ENCODE measurements at places on chromosomes 16 and 17.

- DNase-seq, result no peak
Observed at GRCh38 chr17:40720899-40721298, 17.3 kb upstream of the KRT24 start.

DNA sequence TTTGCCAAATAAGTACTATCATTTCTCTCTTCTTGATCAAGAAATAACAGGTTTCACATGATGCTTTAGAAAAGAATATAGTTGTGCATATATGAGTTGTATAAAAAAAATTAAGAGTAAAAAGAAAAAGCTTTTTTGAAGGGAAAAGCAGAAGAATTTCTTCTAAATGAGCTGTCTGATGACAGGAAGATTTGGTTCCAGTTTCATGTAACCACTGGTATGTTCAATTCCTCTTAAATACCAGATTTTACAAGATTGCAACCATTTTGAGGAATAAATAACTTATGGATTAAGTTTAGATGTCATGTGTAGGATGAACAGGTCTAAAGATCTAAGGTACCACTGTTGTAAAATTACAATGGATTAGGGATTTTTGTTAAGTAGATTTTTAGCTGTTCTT, 45.0 kb downstream of the VMP1 start:
- no peak for DNase-seq

- no peak for DNase-seq
Observed at GRCh38 chr17:49723423-49723822, 15.7 kb upstream of the SLC35B1 start.

DNA sequence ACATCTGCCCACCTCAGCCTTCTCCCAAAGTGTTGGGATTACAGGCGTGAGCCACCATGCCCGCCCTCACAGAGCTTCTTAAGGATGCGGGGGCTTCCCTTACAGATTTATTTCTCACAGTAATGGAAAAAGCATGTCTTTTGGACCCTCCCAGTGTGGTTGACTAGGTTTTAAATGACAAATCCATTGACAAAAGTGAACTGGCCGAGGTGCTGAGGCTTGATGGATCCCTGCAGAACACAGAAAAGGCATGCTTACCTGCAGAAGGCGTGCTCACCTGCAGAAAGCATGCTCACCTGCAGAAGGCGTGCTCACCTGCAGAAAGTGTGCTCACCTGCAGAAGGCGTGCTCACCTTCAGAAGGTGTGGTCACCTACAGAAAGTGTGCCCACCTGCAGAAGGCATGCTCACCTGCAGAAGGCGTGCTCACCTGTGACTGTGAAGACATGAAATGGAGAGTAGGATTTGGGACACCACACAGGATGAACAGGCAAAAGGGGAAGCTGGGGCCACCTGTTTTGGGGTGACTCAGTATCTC, 15.1 kb upstream of the BBS2 start:
- DNase-seq, result no peak

- DNase-seq, result peak; percentile 65
Observed at GRCh38 chr16:10828851-10829366, 10.3 kb upstream of the TVP23A start.

DNA sequence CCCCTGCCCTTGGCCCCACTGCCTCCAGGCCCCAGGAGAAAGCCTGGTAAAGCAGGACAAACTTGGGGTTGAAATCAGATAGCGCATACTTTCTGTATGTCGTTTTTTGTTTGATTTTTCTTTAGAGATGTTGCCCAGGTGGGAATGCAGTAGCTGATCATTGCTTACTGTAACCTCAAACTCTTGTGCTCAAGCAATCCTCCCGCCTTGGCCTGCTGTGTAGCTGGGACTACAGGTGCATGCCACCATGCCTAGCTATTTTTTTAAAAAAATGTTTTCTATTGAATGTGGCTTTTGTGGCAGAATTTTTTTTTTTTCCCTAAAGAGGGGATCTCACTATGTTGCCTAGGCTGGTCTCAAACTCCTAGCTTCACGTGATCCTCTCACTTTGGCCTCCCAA, 11.1 kb upstream of the CCL5 start:
- no peak for DNase-seq

- no peak for DNase-seq
Observed at GRCh38 chr17:10126276-10126615, 72.2 kb downstream of the GAS7 start.

- DNase-seq, result no peak
Observed at GRCh38 chr17:29177541-29177870, 2.7 kb downstream of the MYO18A start.

GRCh38 chr17:47820033-47820789, 1.4 kb downstream of the OSBPL7 start:
- DNase-seq, result no peak

DNA sequence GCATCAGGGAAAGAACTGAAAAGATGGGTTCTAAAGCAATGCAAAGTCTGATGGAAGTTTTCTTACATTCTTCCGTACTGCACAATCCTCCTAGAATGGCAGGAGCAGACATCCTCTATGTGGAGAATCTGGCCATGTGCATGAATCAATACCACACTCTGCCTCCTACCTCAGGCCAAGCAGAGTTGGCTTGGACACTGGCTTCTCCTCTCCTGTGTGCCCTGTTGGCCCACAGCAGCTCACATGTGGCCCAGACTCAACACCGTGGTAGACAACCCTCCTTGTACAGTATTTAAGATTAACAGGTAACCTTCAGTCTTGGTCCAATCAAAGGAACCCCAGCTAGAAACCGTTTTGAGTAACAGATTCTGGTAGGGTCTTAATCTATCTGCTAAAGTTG, 101.9 kb downstream of the ZFHX3 start:
- DNase-seq, result no peak

DNA sequence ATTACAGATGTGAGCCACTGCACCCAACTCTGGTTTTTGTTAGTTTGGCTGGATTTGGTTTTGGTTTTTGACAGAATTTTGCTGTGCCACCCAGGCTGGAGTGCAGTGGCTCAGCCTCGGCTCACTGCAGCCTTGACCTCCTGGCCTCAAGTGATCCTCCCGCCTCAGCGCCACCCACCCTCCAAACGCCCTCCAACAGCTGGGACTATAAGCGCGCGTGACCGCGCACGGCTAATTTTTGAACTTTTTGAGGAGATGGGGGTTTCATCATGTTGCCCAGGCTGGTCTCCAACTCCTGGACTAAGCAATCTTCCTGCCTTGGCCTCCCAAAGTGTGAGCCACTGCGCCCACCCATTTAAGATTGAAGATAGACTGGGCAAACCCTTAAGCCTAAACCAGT, 84.4 kb upstream of the RPRML start:
- DNase-seq, result no peak

- no peak for DNase-seq
Observed at GRCh38 chr17:2814049-2814448, 17.8 kb downstream of the RAP1GAP2 start.

DNA sequence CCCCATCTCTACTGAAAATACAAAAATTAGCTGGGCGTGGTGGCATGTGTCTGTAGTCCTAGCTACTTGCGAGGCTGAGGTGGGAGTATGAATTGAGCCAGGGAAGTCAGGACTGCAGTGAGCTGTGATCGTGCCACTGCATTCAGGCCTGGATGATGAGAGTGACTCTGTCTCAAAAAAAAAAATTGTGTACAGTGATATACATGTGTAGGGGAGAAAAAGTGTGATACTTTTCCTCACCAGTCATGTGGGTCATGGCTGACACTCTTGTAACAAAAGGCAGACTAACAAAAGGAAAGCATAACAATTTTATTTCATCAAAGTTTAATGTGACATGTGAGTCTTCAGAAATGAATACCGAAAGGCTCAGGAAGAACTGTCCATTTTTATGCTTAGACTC, 2.0 kb upstream of the ABCC12 start:
- no peak for DNase-seq

GRCh38 chr16:16148755-16149154, 74.5 kb downstream of the ABCC6 start:
- DNase-seq, result no peak

GRCh38 chr16:70769131-70769530, 31.8 kb downstream of the VAC14 start:
- no peak for DNase-seq

DNA sequence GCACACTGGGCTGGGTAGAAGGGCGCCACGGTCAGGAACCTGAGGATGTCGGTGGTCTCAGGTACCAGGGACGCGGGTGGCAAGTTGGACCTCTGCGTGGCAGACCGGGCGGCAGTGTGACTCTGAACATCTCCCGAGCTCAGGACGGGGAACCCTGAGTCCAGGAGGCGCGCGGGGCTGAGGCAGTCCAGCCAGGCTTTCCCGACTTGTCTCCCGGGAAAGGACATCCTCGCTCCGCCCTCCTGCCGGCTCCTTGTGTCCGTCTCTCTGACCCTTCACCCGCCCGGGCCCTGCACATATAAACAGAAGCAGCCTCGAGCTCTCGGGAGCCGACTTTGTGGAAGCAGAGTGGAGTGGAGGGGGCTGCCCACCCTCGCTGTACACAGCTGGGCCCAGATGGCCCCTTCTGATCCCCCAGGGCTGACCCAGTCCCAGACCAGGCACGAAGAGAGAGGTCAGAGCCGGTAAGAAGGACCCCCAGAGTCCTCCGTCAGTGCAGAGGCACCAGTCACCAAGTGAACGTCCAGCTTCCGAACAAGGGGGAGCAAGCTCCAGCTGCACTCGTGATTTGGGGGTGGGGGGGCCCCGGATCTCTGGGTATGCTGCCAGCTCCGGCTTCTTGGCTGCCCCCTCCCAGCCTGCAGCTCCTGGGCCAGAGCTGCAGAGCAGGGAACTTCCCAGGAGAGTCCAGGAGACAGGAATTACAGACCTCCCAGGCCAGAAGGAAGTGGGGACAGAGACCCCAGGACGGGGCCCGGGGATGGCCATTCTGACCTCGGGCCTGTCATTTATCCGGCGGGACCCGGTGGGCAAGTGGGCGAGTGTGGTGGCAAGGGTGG, 8.5 kb upstream of the P2RX1 start:
- DNase-seq, result no peak

GRCh38 chr16:6066652-6067051, 969.1 kb upstream of the EEF2KMT start:
- DNase-seq, result no peak

GRCh38 chr16:50841081-50841886, 99.4 kb downstream of the CYLD start:
- DNase-seq, result no peak

DNA sequence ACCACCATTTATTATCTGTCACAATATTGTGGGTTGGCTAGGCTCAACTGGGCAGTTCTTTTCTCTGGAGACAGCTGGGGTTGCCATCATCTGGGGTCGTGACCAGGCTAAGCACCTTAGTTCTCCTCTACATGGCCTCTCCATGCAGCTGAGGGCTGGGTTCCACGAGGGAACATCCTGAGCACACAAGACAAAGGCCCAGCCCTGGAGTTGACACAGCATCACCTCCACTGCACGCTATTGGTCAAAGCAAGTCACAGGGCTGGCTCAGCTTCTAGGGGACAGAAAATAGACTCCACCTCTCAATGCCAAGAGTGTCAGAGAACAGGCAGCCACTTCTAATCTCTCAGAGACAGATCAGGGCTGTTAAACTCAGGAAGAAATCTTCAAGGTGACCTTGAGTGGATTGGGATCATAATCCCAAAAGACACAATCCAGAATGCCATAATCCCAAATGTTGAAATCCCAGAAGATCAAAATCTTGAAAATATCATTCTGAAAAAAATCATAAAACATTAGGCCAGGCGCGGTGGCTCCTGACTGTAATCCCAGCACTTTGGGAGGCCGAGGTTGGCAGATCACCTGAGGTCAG, 13.0 kb upstream of the USP10 start:
- no peak for DNase-seq

- no peak for DNase-seq
Observed at GRCh38 chr17:80221351-80222105, 1.3 kb downstream of the SLC26A11 start.

DNA sequence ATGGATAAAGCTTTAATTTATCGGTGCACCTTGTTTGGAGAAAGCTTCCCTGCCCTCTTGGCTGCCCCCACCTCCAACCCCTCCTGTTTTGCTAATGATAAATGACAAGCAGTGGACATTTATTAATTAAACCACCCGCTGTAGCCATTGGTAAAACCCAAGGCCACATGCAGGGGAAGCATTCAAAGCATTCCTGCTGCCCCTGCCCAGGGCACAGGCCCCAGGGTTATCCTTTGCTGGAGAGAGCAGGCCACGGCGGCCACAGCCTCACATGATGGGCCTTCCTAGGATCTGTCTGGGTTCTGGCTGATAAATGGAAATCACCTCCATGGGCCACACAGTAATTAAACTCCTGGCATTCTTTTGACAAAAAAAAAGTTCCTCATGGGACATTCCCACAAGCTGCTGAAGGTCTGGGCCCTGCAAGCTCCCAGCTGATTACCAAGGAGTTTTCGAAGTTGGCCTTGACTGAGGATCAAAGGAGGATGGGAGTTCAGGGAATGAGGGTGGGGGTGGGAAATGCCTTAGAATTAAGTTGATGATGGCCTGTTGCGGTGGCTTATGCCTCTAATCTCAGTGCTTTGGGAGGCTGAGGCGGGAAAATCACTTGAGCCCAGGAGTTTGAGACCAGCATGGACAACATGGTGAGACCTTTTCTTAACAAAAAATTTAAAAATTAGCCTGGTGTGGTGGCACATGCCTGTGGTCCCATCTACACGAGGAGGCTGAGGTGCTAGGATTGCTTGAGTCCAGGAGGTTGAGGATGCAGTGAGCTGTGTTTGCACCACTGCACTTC, 35.5 kb downstream of the SOST start:
- no peak for DNase-seq

DNA sequence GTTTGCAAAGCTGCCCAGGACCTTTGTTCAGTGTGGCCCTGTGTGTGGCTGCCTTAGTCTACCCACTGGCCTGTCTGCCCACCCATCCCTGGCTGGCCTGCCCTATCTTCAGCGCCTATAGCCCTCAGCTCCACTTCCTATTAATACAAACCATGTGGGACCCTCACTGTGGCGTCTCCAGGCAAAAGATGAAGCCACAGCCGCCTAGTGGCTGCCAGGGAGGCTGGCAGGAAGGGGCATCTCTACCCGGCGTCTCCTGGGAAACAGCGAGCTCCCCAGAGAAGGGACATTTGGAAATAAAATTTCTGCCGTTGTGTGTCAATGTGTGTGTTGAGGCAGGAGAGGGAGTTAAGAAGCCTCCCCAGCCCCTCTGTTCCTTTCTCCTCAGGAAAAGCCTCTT, 31.5 kb downstream of the NEUROD2 start:
- DNase-seq, result no peak

- DNase-seq, result no peak
Observed at GRCh38 chr17:72967977-72968585, 124.4 kb downstream of the SLC39A11 start.

GRCh38 chr16:64933885-64934284, 188.0 kb downstream of the CDH11 start:
- no peak for DNase-seq

DNA sequence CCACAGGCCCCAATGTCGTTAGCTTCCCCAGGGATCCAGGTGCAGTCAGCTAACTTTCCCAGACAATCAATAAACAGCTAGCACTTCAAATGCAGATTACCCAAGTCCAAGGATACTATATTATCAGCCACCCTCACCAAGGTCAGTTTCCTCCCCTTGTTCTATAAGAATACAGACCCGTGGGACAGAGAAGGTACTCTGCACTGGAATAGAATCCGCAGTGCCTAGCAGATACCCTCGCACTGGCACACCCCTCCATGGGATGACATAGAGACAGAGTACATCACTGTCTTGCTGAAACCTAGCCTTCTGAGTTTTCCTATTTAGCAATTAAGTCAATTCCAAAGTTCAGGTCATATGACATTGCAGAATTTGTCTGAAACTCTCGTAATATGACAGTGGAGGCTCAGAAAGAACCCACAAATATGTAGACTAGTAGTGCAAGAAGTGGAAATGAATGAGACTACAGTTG, 40.0 kb upstream of the ABCA10 start:
- DNase-seq, result no peak
